Stimulated activated CD8-positive, alpha-beta memory T cell treated with anti-CD3 and anti-CD28 coated beads, Interleukin-2, amount 100 ng/mL, for 1 hour (primary cell): ENCODE measurements at places on chromosomes 12 and 14.

- DNase-seq = no peak
These were observed 311.7 kb downstream of the TMEM121 start for GRCh38 chr14:105838107-105838506.

GRCh38 chr12:24012528-24012927 is 63.1 kb upstream of the SOX5 start:
- no peak for DNase-seq

- no peak for DNase-seq
These were observed 392.0 kb downstream of the RPL10L start for GRCh38 chr14:46259536-46259935.

DNA sequence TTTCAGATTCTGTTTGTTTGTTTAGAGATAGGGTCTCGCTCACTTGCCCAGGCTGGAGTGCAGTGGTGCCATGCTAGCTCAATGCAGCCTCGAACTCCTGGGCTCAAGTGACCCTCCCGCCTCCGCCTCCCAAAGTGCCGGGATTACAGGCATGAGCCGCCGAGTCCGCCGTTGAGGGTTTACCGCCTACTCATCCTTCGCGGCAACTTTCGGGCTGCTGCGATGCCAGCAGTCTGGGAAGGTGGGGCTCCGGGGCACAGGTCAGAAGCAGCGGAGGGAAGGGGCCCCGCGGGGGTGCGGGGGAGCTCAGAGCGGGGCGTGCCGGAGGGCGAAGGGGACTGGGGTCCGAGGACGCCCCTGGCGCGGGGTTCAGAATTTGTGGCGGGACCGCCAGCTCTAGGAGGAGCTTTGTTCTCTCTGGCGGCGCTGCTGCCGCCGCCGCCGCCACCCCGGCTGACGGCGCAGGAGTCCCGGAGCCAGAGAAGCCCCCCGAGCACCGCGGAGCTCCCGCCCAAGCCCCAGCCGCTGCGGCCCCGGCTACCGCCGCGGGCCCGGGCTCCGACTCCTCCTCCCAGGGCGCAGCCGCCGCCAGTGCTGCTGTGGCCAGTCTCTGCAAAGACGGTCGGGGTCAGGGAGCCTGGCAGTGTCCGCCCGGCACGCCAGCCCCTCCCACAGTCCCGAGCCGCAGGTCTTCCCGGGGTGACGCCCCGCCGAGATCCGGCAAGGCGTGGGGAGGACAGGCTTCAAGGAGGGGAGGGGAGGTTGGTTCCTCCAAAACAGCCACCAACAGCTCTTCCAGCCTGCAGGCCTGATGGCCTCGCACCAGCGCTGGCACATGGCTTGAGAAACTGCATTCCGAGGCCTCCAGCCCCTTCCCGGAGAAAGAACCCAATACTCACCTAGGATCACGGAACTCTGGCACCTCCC is 10.9 kb upstream of the KRT77 start:
- no peak for DNase-seq

GRCh38 chr12:108972358-108972757 is 48.5 kb downstream of the SVOP start:
- no peak for DNase-seq

- DNase-seq = no peak
These were observed 1.0 kb upstream of the ANO6 start for GRCh38 chr12:45214749-45215418.

DNA sequence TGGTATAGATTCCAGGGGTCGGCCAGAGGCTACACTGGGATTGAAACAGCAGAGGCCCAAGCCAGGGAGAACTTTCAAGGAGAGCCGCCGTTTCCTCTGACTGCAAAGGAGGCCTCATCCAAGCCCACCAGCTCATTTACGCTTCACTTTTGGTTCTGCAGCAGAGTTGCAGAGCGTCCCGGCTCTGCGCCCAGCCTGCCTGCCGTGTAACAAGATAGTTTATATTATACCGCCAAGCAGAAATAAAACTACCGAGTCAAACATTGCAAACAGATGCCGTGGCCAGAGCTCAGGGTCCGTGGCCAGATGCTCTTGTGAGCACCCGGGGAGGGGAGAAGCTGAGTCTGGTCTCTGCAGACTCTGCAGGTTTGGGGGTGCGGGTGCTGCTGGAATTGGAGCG is 60.7 kb upstream of the TBX3 start:
- no peak for DNase-seq

DNA sequence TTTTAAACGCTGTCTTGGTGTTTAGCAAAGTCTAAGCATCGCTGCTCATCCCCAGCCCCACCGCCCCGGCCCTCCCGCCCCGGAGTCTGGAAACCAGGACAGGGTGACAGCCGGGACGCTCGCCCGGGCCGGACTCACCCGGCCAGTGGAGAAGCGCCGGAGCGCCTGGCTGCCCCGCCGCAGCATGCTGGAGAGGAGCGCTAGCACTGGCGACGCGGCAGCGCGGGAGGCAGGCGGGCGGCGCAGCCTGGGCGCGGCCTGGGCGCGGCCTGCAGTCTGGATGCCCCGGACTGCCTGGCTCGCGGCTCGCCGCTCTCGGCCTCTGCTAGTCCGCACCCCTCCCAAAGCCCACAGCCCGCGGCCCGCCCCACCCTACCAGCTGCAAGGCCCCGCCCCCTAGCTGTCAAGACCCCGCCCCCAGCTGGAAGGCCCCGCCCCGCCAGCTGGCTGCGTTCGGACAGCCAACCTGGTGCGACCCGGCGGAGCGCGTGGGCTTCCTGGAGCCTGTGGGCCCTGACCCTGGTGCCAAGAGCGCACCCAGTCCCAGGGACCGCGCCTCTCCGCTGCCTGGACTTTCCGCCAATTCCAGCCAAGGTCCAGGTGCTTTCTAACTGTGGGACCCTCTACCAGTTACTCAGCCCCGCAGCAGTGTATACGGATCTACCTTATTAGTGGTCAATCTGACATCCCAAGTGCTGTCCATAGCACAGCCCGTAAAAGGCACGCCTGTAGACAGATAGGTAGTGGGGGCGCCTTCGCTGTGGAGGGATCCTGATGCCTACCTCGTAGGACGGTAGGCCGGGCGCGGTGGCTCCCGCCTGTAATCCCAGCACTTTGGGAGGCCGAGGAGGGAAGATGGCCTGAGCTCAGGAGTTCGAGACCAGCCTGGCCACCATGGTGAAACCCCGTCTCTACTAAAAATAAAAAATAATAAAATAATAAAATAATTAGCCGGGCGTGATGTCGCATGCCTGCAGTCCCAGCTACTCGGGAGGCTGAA is at the start of gene ALDH1L2:
TSS of gene ALDH1L2 (minus strand) at position 208 of the 1,000 bp plus-strand sequence. CDS start at position 186, 22 bp downstream.
- DNase-seq = peak; percentile 2

DNA sequence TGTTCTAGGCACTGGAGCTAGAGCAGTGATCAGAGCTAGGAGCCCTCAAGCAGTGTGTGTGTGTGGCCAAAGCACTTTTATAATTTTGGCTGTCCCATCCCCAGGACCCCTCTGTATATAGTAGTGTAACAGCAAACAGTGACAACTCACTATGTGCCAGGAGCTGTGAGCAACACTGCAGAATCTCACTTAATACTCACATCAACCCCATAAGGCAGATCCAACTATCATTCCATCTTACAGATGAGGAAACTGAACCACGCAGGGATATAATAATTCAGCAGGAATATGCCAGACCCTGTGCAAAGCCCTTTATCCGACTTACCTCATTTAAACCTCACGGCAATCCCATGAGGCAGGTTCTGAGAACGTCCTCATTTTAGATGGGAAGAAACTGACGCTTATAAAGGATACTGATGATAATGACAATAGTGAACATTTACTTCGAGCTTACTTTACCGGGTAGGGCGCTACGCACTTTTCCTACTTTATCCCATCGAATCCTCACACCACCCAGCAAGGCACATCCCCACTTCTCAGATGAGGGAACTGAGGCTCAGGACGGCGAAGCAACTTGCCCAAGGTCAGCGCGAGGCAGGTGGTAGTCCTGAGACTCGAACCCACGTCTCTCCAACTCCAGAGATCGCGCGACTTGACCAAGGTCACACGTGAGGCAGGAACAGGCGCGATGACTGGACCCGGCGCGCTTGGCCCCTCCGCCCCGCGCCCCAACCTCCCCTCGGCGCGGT is 687 bp downstream of the RAB35 start:
- DNase-seq = no peak

- DNase-seq = no peak
These were observed 9.2 kb upstream of the MYL6B start for GRCh38 chr12:56143217-56143616.

GRCh38 chr12:31519511-31519910 is 71.4 kb downstream of the DENND5B start:
- DNase-seq = no peak

GRCh38 chr14:84575681-84576080 is 954.3 kb upstream of the FLRT2 start:
- DNase-seq = no peak

- no peak for DNase-seq
These were observed 6.8 kb upstream of the PSMA6 start for GRCh38 chr14:35285168-35286002.

GRCh38 chr12:31119192-31119802 is 45.6 kb downstream of the DDX11 start:
- DNase-seq = no peak

DNA sequence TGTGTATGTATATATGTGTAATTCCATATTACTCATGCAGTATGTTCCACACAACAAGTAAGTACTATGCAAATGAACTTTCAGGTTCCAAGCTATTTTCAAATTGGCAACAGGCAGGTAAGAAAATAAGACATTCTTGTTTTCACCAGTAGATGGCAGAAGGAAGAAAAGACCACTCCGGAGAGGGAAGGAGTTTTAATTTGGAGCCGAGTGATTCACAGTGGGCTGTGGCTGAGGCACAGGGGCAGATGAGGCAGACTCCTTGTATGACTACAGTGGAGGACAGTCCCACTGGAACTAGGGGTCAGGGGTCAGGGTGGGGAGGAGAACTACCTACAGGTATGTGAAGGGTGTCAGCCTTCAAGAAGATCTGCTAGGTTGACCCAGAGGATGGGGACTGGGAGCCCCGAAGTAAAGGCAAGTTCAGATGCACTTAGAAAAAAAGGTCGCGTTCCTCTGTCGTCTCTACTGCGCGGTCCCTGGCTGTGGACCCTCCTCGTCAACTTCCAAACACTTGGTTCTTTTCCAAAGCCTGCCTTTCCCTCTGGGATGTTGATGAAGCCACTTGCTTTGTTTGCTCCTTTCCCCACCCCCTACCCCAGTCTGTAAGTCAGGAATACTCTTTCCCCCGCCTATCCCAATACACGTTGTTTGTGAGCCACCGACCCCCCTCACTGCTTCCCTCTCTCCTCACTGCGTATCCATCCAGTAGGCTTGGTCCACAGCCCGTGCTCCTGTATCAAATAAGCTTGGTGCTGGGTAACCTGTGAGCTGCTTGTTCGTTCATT is 24.1 kb downstream of the DDX47 start:
- no peak for DNase-seq

GRCh38 chr12:128823916-128824839 is at the start of gene SLC15A4:
Gene SLC15A4 (minus strand): TSS chr12:128823958. CDS start chr12:128823943, 15 bp downstream.
- peak; percentile 87 for DNase-seq

DNA sequence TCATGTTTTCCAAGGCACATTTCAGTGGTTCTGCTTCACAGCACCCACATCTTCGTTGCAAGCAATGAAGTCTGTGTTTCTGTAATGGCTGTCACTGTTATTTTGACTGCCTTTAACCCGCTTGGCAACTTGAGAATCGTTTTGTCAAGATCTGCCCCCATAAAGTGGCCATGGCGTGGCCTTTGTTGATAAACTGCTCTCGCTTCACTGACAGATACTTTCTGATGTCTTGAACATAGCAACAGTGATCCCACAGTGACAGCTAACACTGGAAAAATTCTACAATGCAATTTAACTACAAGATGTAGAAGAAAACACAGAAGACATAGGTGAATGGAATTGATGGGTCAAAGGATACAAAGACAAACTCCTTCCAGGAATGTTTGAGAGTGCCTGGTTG is 184.2 kb downstream of the KLHL28 start:
- DNase-seq = no peak

DNA sequence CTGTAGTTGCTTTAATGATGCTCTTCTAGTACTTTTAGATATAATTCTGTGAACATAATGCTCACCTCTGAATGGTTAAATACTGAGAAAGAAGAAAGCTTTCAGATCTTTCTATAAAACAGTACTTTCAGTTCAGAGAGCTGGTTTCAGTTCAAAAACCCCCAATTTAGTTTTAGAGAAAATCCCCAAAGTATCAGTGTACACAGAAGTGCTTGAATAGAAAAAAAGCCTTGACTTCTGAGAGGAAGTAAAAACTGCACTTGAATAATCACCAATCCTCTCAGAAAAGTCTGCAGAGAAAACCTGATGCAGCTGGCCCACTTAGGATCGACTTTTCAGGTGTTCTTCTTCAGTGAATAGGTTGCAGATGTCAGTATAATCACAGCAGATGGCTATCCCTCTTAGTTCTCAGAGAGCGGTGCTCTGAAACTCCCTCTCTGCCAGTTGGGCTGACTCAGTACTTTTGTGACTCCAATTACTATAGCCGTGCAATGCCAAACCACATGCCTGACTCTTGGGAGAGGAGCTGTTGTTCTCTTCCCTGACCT is 616.3 kb downstream of the LRFN5 start:
- no peak for DNase-seq

DNA sequence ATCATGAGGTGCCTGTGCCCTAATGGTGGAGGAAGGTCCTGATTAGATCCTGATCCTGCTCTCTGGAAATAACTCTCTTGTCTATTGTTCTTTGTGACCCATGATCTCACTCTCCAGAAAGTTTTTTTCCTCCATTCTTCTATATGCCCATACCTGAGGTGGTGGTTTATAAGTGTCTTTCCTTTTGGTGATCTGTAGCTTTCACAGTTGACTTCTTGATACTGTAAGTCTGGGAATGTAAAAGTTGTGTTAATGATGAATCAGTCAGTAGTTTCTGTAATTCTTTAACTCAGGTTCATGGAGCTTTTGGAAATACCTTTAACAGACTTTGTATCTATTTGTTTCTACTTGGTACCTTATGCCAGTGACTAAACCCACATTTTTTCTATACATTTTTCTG is 444.0 kb upstream of the FLRT2 start:
- no peak for DNase-seq

DNA sequence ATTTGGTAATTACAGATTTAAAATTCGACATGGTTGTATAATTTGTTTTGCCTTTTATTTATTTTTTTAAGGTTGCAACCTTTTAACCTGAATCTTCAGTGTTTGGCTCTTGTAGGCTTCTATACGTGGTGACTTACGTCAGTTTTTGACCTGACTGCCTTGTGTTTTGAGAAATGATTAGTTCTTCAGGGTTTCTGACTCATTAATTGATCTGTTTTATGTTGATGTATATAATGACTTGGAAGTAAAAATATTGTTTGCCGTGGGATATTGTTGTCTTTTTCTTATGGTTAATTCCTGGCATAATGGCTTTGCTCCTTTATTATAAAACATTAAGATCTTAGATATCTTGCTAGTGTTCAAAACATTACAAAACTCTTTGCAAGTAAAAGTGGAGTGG is 2.5 kb downstream of the RASSF8 start:
- DNase-seq = no peak
